Activated naive CD4-positive, alpha-beta T cell treated with anti-CD3 and anti-CD28 coated beads, Interleukin-2, amount 10 ng/mL, durations not matched to agents 7 days and 5 days (primary cell): ENCODE measurements at places on chromosomes 13 and 19.

DNA sequence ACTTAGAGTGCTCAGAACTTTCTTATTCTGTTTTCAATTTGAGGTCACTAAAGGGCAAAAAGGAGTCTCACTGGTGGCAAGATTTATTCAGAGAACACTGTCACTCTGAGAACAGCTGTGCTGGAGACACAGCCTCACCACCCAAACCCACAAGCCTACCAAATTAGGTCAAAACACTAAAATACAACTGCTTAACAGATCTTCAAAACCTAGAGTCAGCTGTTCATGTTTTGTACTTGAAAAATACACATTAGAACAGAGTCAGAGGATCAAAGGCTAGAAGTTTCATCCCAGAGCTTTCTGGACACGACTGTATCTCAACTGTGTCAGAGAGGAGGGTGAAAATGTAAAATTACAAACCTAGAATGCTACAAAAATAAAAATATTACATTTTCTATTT lies 89.3 kb downstream of the MIPEP start:
- peak; percentile 34 for DNase-seq

GRCh38 chr19:56137405-56137804 lies 3.7 kb upstream of the ZNF444 start:
- no peak for DNase-seq

- DNase-seq, result no peak
These were observed 357.8 kb downstream of the DCT start for GRCh38 chr13:94121686-94122085.

DNA sequence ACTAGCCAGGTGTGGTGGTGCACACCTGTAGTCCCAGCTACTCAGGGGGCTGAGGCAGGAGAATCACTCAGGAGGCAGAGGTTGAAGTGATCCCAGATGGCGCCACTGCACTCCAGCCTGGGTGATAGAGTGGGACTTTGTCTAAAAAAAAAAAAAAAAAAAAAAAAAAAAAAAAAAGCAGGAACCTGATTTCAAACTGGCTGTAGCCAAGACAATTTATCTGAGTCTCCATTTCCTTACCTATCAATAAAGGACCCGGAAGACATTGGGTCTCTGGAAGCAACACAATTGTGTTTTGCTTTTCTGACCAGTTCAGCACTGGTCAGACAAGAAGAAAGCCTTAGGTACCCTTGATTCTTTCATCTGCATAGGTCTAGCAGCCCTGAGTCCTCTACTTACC lies 491.0 kb downstream of the TBC1D4 start:
- DNase-seq, result no peak

DNA sequence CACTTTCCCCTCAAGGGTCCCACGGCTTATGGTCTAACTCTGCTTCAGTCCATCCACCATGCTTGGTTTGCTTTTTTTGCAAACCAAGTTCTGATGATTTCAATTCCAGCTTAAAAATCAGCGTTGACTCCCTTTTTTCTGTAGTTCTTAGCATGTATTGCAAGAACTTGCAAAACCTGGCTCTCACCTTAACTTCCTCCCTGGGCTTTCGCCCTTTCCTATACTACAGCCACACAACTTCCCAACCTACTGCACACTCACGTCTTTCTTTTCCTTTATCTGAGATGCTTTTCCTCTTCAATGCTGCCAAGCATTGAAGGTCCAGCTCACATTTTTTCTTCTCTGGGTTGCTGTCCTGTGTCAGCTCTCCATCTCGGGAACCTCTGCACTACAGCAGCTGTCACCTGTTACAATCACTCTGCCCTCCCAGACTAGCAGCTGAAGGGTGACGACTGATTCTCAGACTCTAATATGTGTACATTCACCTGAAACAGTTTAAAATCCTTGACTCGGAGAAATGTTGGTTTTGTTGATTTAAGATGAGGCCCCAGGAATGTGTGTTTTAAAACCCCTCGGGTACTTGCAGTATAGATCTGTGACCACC lies 143.7 kb downstream of the FREM2 start:
- no peak for DNase-seq

GRCh38 chr13:110340812-110341444 lies 33.8 kb downstream of the COL4A2 start:
- peak; percentile 68 for DNase-seq

DNA sequence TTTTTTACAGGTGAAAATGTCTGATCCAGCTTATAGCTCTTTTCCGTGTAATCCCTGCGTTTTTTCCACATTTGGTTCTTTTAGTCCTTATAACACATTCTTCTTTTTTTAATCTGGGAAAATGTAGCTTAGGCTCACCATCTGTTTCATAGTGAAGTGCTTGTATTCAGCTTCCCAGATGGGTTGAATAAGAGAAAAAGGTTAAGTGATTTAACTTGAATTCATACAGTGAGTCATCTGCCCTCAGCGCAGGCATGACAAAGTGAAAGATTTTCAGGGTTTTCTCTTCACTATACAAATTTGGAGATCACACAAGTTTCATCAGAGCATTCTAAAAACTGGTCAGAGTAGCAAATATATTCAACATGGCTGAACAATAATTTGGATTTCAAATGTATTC lies 224.8 kb downstream of the SPRY2 start:
- DNase-seq, result no peak

GRCh38 chr13:83057119-83057518 lies 825.2 kb downstream of the SLITRK1 start:
- no peak for DNase-seq

GRCh38 chr19:30222992-30223865 lies 149.0 kb upstream of the ZNF536 start:
- DNase-seq, result no peak

DNA sequence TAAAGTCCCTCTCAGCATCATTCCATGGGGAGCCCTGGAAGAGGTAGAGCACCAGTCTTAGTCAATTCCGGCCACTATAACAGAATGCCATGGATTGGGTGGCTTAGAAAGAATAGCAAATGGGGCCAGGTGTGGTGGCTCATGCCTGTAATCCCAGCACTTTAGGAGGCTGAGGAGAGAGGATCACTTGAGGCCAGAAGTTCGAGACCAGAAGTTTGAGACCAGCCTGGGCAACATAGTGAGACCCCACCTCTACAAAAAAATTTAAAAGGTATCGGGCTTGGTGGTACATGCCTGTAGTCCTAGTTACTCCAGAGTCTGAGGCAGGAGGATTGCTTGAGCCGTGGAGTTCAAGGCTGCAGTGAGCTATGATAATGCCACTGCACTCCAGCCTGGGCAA lies 25.0 kb upstream of the SIN3B start:
- DNase-seq, result no peak

DNA sequence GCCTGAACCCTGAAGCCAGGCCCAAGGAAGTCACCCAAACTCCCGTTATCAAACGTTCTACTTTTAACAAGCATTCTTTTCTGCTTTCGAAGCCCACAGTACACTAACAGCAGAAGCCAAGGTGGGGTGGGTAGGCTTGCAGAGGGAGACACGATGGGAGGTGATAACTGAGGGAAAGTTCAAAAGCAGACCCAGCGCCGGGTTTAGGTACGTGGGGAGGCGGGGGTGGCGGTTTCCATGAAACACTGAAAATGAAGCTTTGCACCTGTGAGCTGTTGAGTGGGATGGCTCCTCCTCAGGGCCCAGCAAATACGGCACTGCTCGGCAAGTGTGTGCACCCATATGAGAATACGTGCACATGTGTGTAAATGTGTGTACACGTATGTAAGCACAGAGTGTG lies 49.8 kb downstream of the KLF2 start:
- peak; percentile 64 for DNase-seq

- DNase-seq, result no peak
These were observed 28.2 kb downstream of the LAIR2 start for GRCh38 chr19:54530866-54531265.

GRCh38 chr13:20397896-20398295 lies 127.8 kb downstream of the CRYL1 start:
- DNase-seq, result no peak
